ENCODE measurements at places on chromosomes 11 and 22.

- DNase-seq = no peak
These were observed 83.6 kb downstream of the ENTHD1 start for GRCh38 chr22:39809772-39810557.

- DNase-seq = peak; percentile 78
These were observed 10.3 kb downstream of the CAT start for GRCh38 chr11:34449013-34449412.

DNA sequence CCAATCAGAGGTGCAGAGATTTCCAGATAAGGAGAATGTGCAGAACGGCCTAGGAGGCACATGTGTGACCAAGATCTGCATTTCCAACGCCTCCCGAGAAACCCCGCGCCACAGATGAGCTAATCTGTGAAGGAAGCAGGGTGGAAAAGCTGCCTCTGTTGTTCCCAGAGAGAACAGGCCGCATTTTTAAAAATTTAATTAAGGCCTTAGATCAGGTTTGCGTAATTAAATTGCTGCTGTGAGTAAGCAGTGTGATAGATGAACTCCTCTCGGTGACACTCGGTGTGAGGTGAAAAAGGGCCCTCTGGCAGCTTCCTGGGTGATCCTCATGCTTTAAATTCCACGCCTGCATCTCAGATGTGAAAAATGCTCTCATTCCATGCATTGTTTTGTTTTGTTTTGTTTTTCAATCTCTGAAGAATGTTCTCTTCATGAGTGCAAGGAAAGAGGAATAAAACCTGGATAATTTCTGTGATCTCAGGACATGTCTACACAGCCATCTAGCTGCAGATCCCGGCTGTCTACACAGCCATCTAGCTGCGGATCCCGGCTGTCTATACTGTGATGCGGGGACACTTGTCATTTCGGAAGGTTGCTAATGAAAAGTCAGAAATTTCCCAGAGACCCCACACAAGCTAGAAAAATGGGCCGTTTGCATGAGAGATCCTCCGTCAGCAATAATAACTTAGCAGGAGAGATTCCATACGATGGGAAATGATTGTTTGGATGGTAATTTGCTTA, 1398.9 kb downstream of the BRD1 start:
- DNase-seq = no peak

GRCh38 chr11:135036488-135037297, 624.7 kb upstream of the B3GAT1 start:
- DNase-seq = no peak

GRCh38 chr22:47105085-47105484, 342.6 kb downstream of the TBC1D22A start:
- DNase-seq = no peak

- DNase-seq = no peak
These were observed 346 bp downstream of the FJX1 start for GRCh38 chr11:35618497-35619115.

DNA sequence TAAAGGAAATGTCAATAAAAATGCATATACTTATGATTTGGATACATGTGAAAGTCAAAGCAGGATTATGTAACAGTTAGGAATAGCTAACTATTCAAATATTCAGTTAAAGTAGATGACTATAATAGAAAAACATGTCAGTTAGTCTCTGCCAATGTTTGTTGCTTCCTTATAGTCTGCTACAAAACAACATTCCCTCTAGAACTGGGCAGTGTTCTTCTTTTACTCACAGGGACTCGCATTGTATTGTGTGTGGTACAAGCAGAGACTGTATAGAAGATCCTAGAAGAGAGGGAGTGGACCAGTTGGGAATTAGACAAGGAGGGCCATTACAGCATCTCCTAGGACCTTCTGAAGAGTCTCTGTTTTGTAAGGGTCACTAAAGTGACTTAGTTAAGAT, 10.6 kb downstream of the ACAT1 start:
- no peak for DNase-seq

GRCh38 chr22:31295831-31296657, 3.8 kb upstream of the PIK3IP1 start:
- no peak for DNase-seq

GRCh38 chr22:49715450-49715849, 112.2 kb downstream of the BRD1 start:
- no peak for DNase-seq

DNA sequence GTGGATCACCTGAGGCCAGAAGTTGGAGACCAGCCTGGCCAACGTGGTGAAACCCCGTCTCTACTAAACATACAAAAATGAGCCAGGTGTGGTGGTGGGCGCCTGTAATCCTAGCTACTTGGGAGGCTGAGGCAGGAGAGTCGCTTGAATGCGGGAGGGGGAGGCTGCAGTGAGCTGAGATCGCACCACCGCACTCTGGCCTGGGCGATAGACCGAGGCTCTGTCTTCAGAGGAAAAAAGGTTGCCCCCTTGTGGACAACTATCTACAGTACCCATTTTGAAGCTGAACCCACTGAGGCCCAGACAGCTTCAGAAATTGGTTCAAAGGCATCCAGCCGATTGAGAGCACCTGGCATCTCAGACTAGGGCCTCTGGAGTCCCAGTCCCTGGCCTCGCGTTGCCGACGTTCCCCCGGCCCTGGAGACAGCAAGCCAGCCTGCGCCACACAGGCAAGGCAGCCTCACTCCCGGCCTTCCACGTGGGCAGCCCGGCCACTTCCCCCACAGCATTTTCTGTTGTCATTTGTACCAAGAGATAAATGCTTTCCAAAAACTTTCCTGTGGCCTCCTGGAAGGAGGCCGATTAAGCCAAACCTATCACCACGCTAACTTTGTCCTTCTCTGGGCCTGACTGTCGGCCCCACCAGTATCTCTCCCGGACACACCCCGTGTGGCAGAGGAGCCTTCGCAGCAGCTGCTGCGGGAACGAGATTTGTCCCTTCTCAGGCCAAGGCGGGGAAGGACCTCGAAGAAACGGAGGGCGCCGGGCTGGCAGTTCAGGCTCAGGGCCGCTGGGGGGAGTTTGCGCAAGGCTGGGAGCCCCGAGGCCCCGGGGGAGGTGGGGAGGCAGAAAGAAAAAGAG, 82.8 kb downstream of the FLI1 start:
- DNase-seq = no peak

GRCh38 chr11:122812638-122813037, 25.7 kb upstream of the CRTAM start:
- DNase-seq = no peak

GRCh38 chr11:78277314-78277994, 88.7 kb downstream of the USP35 start:
- no peak for DNase-seq

DNA sequence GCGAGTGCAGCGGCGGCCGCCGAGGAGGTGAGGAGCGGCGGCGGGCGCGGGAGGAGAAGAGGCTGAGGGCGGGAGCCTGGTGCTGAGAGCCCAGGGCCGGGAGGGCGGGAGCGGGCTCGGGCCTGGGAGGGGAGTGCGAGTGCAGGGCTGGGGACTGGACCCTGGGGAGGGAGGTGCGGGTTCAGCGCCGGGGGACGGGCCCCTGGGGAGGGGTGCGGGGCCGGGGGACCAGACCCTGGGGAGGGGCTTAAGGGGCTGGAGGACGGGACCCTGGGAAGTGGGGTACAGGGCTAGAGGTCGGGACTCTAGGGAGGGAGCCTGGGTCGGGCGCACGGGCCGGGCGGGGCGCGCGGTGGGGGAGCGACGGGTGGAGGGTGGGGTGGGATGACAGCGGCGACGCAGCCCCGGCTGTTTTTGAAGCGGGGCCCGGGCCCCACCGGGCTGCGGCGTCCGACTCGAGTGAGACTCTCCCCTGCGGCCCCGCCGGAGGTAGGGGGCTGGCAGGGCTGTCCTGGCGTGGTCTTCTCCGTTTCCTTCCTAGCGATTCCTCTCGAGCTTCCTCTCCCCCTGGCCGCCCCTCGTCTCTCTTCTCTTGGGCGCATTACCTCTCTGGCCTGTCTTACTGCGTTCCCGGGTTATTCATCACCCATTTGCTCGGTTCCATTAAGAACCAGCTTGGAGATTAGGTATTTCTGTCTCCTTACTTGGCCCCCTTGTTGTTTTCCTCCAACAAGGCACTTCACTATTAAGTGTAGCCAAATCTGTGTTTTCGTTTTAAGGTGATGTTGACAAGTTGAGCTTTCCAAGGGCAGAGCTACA, 754 bp downstream of the NUP50 start:
- no peak for DNase-seq

DNA sequence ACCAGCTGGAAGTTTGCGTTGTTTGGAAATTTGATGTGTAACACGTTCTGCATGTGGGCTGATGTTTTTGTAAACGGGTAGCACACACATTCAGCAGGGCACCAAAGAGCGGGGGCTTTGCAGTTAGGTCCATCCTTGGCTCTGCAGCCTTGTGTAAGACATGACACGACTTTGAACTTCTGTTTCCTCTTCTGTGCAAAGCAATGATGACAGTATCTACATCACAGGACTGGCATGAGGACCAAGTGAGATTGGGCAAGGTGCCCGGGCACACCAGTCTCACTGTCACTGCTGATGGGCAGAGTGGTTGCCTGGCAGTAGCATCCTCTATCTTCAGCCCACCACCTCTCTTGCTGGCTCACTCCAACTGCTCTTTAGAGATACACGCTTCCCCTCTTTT, 3.3 kb downstream of the TCN2 start:
- DNase-seq = no peak

DNA sequence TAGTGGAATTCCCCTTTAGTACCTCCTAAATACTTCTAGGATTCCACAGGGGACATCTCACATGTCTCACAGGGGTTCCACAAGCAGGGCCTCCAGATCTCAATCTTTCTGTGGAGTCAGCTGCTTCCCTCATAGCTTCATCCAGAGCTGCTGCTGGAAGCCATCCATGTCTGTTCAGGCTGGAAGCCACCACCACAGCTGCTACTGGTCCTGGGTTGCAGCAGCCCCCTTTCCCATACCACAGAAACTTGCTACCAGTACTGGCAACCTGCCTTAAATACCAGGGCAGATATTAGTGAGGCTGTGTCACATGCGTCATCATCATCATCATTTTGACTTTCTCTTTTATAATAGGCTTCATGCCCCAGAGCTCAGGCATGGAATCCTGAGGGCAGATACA, 242.7 kb upstream of the NCAM1 start:
- no peak for DNase-seq

DNA sequence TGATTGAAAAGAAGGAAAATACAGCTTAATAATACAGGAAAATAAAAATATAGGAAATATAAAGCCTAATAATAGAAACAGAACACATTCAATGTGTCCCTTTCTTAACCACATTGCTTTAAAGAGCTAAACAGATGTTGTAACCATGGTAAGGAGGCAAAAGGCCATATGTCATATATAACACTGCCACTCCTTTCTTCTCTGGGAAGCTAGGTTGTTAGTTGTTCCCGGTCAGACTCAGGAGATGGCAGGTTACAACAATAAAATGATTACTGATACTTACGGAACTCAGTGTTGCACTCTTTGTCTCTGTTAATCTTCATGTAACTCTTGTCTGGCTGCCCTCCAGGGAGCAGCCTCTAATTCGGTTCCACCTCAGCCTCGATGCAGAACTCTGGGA, 134.7 kb upstream of the PGR start:
- DNase-seq = no peak

DNA sequence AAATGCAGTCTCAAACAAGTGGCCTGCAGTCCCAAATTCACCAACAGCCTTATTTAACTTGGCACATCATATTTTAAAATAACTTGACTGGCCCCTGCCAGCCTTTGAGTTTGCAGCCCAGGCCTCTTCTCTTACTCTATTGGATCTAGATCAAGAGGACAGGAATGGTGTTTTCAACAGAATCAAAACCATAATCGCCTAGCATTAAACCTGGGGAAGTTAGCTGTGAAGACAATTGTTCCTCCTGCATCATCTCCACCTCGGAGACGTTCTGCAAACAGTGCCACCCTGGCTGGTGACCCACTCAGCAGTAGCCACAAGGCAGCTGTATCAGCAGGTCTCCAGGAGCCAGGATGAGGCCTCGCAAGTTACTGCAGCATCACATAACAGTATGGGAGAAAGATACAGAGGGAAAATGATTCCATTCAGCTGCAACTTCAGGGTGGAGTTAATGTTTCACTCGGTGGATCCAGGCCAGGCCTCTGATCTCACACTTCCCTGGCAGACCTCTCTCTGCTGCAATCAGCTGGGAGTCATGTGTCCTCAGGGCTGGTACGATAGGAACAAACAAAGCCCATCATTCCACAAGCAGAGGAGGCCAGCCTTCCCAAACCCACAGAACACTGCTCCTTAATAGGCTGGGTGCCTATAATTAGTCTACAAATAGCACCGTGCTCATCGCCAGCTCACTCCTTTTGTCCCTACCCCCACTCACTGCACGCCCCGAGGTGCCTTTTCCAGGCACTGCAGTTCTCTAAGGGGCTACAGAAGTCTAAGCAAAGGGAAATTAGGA, 18.6 kb upstream of the SCN2B start:
- DNase-seq = peak; percentile 43

GRCh38 chr11:369336-370018, at the start of gene B4GALNT4:
Gene B4GALNT4, plus strand, starts transcription at chr11:369499. Its CDS starts 305 bp downstream, at chr11:369804.
- no peak for DNase-seq

GRCh38 chr11:68673306-68673945, 10.9 kb upstream of the GAL start:
- no peak for DNase-seq

DNA sequence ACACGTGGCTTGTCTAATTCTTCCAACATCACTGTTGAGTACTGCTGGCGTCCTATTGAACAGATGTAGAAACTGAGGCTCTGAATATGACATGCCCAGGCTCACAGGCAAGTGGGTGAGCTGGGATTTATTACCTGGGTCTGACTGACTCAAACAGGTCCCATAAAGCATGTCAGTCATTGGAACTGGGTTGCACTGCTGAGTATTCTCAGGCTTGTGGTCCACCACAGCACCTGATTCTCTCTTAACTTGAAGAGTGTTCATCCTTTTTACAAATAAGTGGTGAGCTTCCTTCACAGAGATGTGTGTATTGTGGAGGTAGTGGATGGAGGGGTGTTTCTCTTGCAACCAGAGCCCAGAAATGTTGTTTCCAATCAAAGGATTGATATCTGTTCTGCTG, 44.5 kb downstream of the SC5D start:
- DNase-seq = no peak

DNA sequence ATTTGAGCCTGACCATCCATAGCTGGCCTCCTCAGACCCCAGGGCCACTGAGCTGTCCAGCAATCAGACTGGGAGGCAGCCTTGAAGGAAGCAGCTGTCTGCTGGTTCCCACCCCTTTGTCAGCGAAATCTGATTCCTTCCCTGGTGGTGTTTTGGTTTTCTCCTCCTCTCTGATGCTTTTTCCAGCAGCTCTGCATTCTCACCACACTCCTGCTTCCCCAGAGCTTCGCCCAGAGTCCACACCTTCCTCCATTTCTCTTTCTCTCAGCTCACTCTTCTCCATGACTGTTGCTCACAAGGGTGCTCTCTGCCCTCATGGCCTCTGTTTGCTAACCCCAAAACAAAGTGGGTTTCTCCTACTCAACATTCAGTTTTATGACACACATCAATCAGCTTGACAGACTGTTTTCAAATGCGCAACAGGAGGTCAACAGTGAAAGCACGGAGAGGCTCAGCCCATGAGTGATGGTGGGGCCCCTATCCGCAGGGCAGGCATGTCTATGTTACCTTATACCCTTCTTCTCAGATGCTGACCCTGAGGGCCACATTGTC, 130.6 kb upstream of the MTNR1B start:
- DNase-seq = peak; percentile 17

Measured in HT1080 (cell line).